ENCODE measurements at places on chromosomes 4 and X.
A peak's percentile ranks its signal among the peaks of the same experiment; 100 is the strongest.

- no peak for DNase-seq
Observed at GRCh38 chr4:168734703-168735678, 238.1 kb downstream of the PALLD start.

GRCh38 chr4:5897674-5898073 is 4.8 kb upstream of the CRMP1 start:
- DNase-seq: no peak

DNA sequence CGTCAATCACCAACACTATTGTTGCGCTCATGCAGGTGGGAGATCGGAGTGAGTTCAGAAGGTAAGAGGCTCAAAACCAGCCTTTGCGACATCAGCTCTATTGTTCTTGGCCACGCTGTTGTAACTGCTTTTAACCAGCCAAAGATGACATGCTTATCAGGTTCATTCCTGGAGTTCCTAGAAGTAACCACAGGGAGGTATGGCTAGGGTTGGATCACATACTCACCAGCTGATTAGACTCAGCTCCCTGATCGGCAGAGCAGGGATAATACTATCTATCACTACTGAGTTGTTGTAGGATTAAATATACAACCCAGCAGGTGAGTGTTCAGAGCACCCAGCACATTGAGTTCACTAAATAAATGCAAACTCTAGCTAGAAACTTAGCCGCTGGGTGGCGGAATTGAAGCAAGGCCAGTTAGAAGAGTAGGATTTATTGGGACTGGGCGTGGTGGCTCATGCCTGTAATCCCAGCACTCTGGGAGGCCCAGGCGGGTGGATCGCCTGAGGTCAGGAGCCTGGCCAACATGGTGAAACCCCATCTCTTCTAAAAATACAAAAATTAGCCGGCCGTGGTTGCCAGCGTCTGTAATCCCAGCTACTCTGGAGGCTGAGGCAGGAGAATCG is 12.4 kb downstream of the SLC34A2 start:
- DNase-seq: no peak

DNA sequence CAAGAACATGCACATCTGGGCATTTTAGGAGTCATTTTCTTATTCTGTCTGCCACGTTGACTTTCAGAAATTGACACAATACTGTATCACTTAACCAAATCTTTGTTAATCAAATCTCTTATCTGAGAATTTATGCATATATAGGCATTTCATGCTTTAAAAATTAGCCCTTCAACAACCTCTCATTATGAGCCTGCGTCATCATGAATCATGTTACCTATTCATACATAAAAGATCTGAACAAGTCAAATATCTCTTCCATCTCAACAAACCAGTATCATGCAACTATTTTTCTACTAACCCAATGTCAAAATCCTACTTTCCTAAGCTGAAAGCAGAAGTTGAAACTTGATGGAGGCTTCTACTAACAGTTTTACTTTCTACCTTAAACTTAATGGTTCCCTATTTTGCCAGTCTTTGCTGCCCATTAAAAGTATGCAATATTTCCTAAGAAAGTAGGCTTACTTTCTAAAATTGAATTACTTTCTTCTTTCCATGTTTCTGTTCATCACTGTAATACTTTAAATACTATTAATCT is 1.8 kb downstream of the ADAM29 start:
- DNase-seq: no peak

GRCh38 chrX:45758319-45758718 is 557.6 kb upstream of the DIPK2B start:
- peak; percentile 83 for DNase-seq

DNA sequence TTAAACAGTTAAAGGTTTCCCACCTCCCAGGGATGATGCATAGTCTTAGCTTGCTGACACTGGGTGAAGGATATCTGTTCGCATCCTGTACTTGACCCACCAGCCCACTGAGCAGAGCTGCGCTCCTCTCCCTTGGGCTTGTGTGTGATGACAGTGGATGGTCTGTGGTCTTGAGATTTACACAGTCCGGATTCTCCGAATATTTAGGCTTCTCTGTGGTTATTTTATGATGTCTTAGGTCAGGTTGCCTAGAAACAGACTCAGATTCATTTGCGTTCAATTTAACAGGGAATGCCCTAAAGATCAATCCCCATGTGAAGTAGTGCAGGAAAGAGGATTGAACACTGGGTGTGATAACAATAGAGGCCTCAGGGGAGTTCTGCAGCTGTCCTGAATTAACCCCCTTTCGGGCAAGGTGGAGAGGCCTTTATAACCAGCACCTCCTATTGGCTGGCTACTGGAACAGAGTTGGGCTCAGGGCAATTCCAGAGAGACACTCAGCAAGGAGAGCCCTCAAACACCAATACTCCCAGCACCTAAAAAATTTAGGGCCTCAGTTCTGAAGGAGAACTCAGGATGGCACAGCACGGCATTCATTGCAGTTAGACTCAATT is 653.2 kb upstream of the GALNT7 start:
- DNase-seq: no peak

GRCh38 chr4:115575851-115576250 is 462.4 kb upstream of the NDST4 start:
- DNase-seq: no peak

DNA sequence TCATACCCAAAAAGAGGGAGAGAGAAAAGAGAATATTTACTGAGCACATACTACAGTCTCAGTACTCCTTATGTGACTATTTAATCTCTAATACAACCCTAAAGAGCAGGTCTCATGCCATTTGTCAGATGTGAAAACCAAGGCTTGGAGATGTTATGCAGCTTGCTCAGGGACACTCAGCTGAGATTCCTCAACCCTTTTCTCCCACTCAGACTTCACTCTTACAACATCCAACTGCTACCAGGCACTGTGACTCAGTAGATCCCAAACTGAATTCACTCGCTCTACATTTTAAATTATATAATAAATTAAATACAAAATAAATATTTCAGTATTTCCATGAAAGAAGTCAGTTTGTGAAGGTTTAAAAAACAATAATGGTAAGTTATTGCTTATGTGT is 53.7 kb downstream of the TSPAN5 start:
- no peak for DNase-seq

GRCh38 chr4:3701271-3701734 is 64.9 kb upstream of the ADRA2C start:
- no peak for DNase-seq

- DNase-seq: peak; percentile 32
Observed at GRCh38 chr4:130080872-130081451, 985.0 kb downstream of the C4orf33 start.

GRCh38 chrX:31302573-31303075 is 230.8 kb upstream of the FTHL17 start:
- no peak for DNase-seq

DNA sequence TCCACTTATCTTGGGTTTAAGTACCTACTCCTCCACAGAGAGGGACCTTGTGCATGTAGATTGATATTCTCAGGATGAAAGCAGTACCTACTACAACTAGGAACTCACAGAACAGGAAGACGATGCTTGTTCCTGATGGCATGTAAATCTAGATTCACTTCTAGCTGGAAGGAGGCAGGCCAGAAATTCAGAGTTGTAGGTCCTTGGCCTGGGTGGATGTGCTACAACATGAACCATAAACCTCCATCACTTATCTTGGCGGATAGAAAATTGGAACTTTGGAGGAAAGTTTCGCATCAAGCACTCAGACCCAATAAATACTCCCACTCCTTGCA is 9.3 kb upstream of the SMIM20 start:
- no peak for DNase-seq

Data from HCEC 1CT (cell line).